MG63 (cell line): ENCODE measurements at places on chromosomes 2 and 18. TPM values are rescaled to one million over a fixed set of nuclear protein-coding genes. Genes with fewer than 3 reads are reported as not detected.

The LTBP1 gene
- 93.9 and 95.7 TPM in 2 replicates for total RNA-seq

The ALPP gene
- total RNA-seq = not detected in 2 replicates

The CFAP221 gene
- not detected in 2 replicates for total RNA-seq

The ICOS gene
- not detected in 2 replicates for total RNA-seq

The SERPINB12 gene
- not detected in 2 replicates for total RNA-seq

The MRPS5 gene
- 66.2 and 71.0 TPM in 2 replicates for total RNA-seq

The SP140L gene
- 3.8 and 4.7 TPM in 2 replicates for total RNA-seq

The RAB6C gene
- not detected in 2 replicates for total RNA-seq

The HRH4 gene
- 0.16 TPM in 1 of 2 replicates, not detected in the other for total RNA-seq

The TBR1 gene
- total RNA-seq = not detected in 2 replicates

The NMUR1 gene
- not detected in 2 replicates for total RNA-seq

The ERBB4 gene
- 0.07 TPM in 1 of 2 replicates, not detected in the other for total RNA-seq

The PLGLB1 gene
- total RNA-seq = 5.0 TPM in 1 of 2 replicates, not detected in the other
